ENCODE measurements at places on chromosomes 1 and 21.

DNA sequence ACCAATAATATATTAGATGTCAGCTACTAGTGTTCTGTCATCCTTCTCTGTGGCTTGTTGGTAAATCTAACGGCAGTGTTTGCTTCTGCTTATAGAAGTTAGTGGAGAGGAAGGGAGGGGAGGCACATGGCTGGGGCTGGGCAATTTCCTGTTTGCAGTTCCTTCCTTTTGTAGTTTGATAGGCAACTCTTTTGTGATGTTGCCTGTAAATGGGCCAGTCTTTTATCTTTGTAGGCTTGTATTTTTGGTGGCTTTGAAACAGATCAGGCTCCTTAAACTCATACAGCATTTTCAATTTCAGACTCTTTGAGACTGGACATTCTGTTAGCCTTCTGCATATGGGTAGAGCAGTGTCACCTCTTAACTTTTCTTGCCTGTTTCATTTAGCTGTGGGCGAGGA, 48.1 kb downstream of the CDC14A start:
- DNase-seq = no peak

DNA sequence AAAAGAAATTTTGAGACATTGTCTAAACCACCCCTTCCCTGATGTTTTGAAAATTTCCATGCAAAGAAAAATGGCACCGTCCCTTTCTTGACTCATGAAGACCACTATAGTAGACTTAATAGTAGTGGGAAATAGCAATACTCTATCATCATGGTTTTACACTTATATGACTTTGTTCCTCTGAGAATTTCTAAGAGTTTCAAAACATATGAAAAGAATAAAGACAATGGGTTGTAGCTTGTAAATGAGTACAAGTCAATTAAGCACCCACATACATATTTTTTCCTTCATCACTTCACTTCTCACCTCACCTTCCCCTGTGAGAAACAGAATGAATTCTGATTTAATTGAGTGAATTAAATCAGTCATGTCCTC, 151.7 kb downstream of the LYPLAL1 start:
- DNase-seq = no peak

DNA sequence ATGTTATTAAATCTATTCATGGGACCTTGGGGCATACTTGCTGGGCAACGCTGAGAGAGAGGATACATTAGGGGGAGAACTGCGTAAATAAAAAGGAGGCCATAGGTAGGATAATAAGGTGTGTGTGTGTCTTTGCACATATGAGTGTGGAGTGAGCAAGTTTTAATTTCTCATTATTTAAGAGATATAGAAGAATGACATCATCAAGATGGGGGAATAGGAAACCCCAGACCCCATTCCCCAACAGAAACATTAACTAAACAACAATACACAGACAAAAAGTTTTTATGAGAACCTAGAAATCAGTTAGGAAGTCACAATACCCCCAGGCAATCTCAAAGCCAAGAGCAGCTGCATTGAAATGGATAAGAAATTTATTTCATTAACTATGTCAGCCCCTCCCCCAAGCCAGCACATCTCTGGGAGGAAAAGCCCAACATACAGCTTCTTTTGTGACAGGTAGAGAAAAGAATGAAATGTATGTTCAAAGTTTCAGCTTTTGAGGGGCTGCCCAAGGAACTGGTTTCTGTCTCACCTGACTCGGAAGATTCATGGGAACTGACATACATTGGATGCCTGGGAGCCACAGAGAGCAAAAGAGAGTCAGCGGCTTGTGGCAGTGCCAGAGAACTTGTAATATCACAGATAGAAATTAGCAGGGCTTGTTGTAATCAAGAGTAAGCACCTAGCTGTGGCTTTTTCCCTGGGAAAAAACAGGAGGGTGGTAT, 234.3 kb upstream of the NFIA start:
- DNase-seq = no peak

GRCh38 chr1:46675549-46676314, 4.1 kb downstream of the TEX38 start:
- DNase-seq = no peak

DNA sequence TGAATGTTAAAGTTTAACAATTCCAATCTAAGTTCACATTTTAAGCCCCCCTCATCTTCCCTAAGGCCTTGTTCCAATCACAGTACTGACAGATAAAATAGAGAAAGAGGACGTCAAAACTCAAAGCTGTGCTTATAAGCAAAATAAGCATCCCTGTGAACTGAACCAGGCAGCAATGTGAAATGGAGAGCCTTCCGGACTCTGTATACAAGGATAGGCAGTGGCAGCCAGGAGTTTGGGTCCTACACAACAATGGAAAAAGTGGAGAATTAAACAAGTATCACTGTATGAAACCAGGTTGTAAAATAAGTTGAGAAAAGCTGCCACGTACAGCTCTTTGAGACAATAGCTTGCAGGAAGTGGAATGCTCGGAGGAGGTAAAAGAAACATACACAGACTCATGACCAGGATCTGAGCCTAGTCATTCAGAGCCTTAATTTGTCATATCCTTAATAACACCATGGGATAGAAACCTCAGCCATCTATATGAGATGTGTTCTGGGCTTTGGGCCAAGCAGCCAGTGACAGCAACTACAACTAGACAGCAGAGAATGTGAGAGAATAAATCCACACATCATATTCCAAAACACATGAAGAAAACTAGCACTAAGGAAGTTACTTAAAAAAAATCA, 55.2 kb upstream of the PALMD start:
- DNase-seq = peak; percentile 99

DNA sequence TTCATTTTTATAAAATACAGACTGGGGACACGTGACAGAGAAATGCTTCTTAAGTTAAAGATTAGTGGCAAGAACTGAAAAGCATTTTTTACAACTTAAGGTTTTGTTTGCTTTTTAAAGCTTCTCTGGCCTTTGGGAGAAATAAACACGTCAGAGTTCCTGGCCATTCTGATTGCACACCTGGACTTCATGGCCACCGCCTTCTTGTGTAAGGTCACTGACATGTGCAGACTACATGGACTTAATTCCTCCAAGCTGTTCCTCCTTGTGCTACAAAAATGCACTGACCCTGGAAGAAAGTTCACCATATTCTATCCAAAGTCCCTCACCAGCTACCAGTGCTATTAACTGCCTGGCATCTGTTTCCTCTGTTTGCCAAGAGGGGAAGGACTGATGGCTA, 56.1 kb downstream of the GADD45A start:
- DNase-seq = no peak

- peak; percentile 63 for DNase-seq
Observed at GRCh38 chr1:159132271-159132881, 39.0 kb upstream of the CADM3 start.

DNA sequence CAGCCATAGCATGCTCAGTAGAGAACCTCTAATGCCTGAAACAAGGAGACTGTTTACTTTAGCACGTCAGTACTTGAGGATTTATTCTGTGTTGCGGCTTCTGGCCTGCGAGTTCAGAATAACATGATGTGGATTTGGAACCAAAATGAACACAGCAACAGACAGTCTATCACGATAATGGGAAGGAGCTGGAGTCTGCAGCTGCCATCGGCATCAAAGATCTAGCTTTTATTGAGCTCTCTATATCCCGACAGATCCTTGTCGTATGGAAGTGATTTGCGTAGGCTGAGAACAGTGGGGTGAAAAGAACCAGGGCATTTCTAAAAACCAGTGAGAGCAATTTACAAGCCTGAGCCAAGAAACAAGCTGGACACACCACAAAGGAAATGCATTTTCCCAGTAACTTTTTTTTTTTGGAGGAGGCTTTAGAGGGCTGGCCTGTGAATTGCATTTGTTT, 294.2 kb downstream of the KIF26B start:
- no peak for DNase-seq

- DNase-seq = peak; percentile 70
Observed at GRCh38 chr1:41333146-41333784, 28.0 kb upstream of the FOXO6 start.

DNA sequence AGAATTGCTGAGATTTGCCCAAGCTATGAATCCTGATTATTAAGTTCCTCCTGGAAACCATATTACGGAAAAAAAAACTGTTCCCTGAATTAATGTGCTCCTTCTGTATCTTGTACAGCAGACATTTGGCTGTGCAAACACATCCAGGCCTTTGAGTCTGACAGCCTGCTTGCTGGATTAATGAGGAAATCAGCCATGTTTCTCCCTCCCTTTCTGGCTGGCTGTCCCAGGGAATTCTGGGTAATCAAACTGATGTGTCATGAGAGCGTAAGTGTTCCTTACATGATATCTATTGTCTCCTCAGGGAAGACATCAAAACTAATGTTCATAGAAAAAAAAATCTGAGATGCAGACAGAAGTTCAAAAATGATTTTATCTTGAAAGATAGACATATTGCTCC, 18.8 kb downstream of the PGBD5 start:
- peak; percentile 12 for DNase-seq

GRCh38 chr1:175009532-175009931, 9.8 kb downstream of the CACYBP start:
- no peak for DNase-seq

DNA sequence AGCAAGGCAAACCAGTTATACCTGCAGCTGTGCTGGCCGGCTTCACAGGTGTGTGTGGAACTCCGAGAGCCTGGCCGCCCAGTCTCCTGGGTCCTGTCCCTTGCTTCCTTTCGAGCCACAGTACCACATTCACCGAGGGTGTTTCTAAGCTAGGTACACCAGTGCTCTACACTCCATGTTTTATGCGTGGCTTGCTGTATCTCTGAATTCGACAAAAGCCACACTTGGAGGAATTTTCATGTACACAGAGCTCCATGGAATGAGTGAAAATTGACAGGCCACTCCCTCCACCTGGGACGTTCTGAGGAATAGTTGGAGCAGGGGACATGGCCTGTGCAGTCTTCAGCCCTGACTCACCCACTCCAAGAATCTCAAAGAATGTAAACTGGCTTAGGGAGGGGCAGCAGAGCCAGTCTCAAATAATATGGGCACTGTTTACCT, 14.0 kb downstream of the ETS2 start:
- peak; percentile 86 for DNase-seq

DNA sequence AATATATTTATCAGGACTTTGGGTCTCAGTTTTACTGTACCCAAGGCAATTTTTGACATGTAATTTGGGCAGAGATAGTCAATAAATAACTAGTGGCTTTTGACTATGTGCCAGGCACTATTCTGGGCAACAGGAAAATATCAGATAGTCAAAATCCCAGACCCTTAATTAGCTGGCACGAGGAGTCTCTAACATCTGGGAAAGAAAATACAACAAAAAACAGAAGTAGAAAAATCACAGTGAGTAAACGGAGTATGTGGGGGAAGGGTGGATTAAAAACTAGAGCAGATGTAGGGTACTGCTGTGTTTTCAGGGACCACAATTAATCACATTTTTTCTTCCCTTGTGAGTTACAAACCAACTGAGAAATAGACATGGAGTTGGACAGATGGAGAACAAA, 217.8 kb downstream of the NCAM2 start:
- no peak for DNase-seq

DNA sequence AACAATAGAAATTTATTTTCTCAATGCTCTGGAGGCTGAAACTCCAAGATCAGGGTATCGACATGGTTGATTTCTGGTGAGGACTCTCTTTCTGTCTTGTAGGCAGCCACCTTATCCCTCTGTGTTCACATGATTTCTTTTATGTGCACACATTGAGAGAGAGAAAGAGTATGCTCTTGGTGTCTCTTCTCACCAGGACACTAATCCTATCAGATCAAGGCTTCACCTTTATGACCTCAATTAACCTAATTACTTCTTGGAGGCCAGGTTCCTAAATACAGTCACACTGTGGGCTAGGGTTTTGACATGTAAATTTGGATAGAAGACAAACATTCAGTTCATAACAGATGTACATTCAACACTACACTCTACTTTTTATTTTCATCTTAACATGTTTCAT, 1094.2 kb upstream of the ADGRL2 start:
- no peak for DNase-seq

DNA sequence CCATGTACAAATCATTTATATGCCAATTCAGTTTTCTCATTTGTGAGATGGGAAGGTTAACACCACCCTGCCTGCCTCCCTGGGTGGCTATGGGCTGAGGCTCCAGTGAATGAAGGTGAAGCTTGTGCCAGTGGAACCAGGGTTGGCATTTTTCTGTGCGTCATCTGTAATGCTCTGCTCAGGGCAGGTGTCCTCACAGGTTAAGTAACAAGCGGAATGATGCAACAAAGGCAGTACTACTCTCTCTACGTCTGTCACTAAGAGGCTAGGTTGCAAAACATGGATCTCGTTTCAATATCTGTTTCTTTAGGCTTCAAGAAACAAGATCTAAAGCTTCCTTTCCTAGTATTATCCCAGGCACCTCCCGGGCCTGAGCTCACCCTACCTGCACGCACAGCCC, 67.0 kb upstream of the ZNF648 start:
- DNase-seq = no peak

- DNase-seq = peak; percentile 15
Observed at GRCh38 chr1:164673584-164674214, 114.7 kb downstream of the PBX1 start.

DNA sequence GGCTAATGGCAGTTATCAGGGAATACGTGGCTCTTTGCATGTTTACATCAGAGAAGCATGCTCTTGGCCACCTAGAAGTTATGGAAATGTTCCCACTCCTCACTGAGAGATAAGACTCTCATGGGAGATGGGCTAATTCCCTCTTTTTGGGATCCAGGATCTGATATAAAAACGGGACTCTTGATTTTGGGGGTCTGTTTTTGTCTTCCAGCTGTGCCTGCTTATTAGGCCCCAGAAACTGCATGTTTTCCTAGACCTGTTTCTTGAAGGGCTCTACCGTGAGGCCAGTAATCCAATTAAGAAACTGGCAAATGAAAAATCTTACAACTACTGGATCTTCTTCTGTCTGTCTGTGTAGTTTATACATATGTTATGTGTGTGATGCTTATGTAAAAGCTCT, 47.0 kb upstream of the PTCH2 start:
- DNase-seq = no peak

DNA sequence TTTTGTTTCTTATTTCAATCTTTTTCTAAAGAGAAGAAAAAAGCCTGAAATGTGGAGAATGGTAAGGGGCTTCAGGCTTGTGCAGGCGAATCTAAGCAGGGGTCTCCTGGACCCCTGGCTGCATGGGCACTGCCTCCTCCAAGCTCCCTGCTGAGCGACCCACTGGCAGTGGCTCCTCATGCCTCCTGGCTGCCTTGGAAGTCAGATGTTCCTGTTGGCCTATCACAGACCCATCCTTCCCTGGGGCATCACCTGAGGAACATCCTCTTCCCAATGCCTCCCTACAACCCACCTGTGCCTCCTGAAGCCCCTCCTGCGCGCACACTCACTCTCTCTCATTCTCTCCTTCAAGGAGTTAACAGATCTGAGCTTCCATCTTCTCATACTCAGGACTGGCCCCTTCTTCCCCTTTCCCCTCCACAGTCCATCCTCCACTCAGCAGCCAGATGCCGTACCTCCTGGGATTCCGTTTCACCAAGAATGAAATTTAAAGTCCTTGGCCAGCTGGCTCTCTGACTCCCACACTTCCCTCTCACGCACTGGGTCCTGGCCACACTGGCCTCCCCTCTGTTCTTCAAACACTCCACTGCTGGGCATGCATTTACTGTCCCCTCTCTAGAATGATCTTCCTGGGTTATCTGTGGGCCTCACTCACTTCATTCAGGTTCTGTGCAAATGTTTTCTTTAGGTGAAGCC, 41.7 kb downstream of the AZIN2 start:
- DNase-seq = no peak

- peak; percentile 12 for DNase-seq
Observed at GRCh38 chr1:15876357-15877055, 29.0 kb downstream of the SPEN start.

Measured in fibroblast of skin of back (primary cell).